ENCODE measurements at places on chromosomes 4 and X. TPM values are rescaled to one million over a fixed set of nuclear protein-coding genes. Genes with fewer than 3 reads are reported as not detected.

DNA sequence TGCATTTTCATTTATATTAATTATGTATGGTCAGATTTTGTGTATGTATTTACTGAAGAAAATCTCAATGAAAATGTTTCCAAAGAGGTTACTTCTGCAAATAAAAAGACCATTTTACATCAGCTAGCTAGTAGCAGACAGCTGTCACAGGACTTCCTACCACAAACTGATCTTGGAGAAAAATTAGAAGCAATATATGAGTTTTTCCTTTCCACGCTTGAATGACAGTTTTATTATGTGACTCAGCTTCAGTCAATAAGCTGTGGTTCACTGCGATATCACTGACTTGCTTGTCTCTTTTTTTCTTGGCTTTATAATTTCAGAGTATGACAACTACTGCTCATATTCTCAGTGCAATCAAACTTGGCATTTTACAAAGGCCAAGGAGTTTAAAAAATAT is 787.4 kb upstream of the GALNTL6 start:
- H3K4me3 ChIP-seq = no peak overlapping the region
- DNase-seq = no peak
- H3K27ac ChIP-seq = no peak overlapping the region
- no peaks in the 10 kb centered on the region for H3K27me3 ChIP-seq
- H3K4me1 ChIP-seq = no peaks in the 10 kb centered on the region

- H3K36me3 ChIP-seq = no peaks in the 10 kb centered on the region
- no peak overlapping the region for H3K27ac ChIP-seq
- H3K4me3 ChIP-seq = no peak overlapping the region
- H3K4me1 ChIP-seq = peaks cover 4% of the 10 kb centered on the region
Measured at GRCh38 chr4:13212936-13213335, 271.2 kb downstream of the RAB28 start.

The BTK gene
- 0.64 TPM for total RNA-seq

DNA sequence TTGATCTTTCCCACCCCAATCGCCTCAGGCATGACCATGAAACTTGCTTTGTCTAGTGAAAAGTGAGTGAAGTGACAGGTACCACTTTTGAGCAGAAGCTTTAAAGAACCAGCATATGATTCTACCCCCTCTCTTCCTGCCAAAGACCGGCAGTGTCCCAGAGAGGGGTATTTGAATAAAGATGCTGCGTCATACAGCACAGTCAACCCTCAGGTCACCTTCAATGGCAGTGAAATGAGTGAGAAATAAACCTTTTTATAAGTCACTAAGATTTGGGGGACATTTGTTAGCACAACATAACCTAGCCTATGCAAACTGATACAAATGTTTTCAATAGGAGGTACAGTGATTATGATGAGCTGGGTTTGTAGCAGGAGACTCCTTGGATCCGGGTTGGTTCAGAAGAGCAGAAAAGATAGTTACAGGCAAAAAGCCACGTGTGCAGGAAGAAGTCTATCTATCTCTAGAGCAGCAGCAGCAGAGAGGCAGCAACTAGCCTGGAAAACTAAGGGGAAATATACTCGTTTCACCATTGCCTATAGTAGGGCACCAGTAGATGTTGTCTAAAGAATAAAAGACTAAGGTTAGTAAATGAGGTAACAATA is 30.3 kb upstream of the SPRY1 start:
- no peak overlapping the region for H3K4me3 ChIP-seq
- DNase-seq = no peak
- no peaks in the 10 kb centered on the region for H3K27me3 ChIP-seq
- H3K36me3 ChIP-seq = no peaks in the 10 kb centered on the region
- H3K4me1 ChIP-seq = peaks cover under 1% of the 10 kb centered on the region
- no peak overlapping the region for H3K27ac ChIP-seq

DNA sequence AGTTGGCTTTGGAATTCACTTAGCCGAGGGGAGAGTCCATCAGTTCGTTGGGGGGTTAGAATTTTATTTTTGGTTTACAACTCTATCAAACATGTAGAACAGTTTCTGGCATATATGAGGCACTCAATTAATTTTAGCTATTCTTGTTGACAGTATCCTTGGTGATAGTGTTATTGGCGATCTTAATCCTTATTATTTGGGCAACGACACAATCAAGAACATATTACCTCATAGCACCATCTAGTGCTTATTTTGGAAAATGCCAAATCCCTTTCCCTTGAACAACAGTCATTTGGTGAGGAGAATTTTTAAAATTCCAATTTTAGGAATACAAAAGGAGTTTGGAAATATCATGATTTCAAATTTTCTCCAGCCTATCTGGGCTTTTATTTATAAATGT is 17.9 kb upstream of the PGRMC1 start:
- no peak overlapping the region for H3K27ac ChIP-seq
- H3K27me3 ChIP-seq = no peaks in the 10 kb centered on the region
- no peaks in the 10 kb centered on the region for H3K4me1 ChIP-seq
- no peak overlapping the region for H3K4me3 ChIP-seq

GRCh38 chr4:159047478-159048165 is 55.3 kb upstream of the RAPGEF2 start:
- H3K4me1 ChIP-seq = no peaks in the 10 kb centered on the region
- no peaks in the 10 kb centered on the region for H3K27me3 ChIP-seq
- no peak for DNase-seq
- H3K27ac ChIP-seq = peak overlapping the region; percentile 19
